ENCODE measurements at places on chromosomes 7 and 10.

- no peak for DNase-seq
These were observed 49.3 kb downstream of the ICA1 start for GRCh38 chr7:8212638-8213037.

DNA sequence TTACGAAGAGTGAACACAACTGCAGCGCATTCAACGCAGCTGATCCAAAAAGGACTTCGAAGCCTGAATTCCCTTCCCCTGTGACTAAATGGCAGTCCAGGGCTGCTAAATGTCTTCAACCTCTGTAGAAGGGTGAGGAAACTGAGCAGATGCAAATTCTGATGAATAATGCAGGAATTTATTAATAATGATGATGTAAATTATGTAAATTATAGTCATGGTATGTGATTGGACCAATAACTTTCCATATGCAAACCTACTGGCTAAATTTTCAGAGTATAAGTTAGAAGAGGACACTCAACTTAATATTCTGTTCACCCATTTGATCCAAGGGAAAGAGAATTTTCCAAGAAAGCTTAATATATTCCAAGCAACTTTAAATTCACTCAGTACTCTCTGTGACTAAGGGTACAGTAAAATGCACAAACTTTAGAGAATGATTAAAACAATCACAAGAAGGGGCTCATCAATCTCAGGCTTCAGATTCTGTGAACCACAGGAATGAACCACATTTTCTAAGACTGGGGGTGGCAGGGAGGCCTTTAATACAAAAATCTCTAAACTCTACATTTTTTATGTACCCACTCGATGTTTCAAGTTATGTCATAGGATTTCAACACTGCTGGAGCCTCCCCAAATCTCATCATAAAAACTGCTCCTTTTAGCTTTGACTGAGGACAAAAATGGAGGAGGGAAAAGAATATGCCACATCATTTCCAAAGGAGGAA, 3.5 kb downstream of the FGFR2 start:
- DNase-seq: no peak

DNA sequence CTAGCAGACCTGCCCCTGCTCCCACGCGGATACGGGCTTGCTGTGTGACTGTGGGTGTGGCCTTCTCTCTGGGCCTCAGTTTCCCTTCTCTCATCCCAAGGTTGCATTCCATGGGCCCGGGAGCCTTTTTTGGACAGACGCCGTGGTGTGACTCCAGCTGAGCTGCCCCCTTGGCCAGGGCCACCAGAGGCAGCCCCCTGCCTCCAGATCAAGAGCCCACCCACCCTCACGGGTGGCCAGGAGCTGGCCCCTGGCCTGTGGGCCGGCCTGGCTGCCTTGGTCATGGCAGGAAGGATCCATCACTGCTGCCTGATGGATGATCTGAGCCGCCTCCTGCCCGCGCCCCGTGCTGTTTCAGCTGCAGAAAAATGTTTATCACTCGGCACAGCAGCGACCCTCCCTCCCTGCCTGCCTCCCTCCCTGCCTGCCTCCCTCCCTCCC, 27.8 kb upstream of the ELFN1 start:
- DNase-seq: no peak

GRCh38 chr10:91566115-91566514, 66.8 kb downstream of the PPP1R3C start:
- DNase-seq: no peak

GRCh38 chr10:13396369-13396768, 48.3 kb upstream of the SEPHS1 start:
- DNase-seq: no peak

DNA sequence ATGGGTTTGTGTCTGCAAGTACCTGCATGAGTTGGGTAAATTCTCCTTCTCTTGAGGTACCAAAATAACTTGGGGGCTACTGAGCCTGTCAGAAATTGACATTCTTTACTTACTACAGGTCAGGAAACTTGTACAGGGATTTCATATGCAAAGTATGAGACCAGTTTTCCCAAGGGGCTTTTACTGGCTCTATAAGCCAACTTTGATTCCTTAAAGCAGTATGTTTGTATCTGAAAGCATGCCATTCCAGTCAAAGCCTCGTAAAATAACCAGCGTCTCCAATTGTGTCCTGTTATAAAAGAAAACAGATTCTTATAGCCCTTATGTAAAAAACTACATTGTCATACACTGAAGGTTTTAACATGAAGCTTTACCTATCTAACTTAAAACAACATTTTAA, 90.2 kb downstream of the ZNF467 start:
- no peak for DNase-seq

- no peak for DNase-seq
These were observed 123.2 kb upstream of the CACNA2D1 start for GRCh38 chr7:82566752-82567151.

GRCh38 chr7:114432061-114432460, 17.4 kb downstream of the FOXP2 start:
- DNase-seq: no peak

DNA sequence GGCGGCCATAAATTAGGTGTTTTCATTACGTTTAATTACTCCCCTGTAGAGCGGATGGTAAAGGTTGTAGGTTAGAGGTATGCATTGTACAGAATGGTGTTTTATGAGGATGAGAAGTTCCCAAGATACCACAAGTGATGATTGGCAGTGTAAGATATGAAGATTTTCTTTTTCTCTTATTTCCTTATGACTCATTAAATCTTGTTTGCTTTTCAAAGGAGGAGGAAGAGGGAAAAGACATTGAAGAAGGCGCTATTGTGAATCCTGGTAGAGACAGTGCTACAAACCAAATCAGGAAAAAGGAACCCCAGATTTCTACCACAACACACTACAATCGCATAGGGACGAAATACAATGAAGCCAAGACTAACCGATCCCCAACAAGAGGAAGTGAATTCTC, 133.9 kb downstream of the AASS start:
- DNase-seq: no peak

- no peak for DNase-seq
These were observed 190.7 kb downstream of the CDCA7L start for GRCh38 chr7:21754963-21755362.

DNA sequence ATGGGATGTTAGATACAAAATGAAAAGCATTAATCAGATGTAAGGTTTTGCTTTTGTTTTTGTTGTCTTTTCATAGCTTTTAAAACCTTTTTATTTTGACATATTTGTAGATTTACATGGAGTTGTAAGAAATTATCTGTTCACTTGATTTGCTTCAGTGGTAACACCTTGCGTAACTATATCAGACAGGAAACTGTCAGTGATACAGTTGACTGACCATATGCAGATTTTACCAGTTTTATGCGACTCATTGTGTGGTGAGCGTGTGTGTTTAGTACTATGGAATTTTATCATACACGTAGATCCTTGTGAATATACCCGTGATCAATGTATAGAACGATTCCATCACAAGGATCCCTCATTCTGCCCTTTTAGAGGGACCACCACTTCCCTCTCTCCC, 701.4 kb downstream of the SUGCT start:
- DNase-seq: no peak

- no peak for DNase-seq
These were observed 30.1 kb upstream of the POT1 start for GRCh38 chr7:124959676-124960075.

GRCh38 chr7:131302876-131303707, 24.6 kb upstream of the MKLN1 start:
- DNase-seq: peak; percentile 37

- DNase-seq: no peak
These were observed 226.5 kb downstream of the INHBA start for GRCh38 chr7:41476460-41476803.

- no peak for DNase-seq
These were observed 4.6 kb upstream of the FAM170B start for GRCh38 chr10:49138361-49138891.

- no peak for DNase-seq
These were observed 26.2 kb upstream of the ZNF488 start for GRCh38 chr10:47410271-47410670.

GRCh38 chr10:104059364-104059763, 26.3 kb downstream of the COL17A1 start:
- DNase-seq: no peak

GRCh38 chr7:122054393-122054792, 89.7 kb downstream of the AASS start:
- no peak for DNase-seq

GRCh38 chr10:97463363-97464132, 17.6 kb downstream of the ZDHHC16 start:
- DNase-seq: no peak

DNA sequence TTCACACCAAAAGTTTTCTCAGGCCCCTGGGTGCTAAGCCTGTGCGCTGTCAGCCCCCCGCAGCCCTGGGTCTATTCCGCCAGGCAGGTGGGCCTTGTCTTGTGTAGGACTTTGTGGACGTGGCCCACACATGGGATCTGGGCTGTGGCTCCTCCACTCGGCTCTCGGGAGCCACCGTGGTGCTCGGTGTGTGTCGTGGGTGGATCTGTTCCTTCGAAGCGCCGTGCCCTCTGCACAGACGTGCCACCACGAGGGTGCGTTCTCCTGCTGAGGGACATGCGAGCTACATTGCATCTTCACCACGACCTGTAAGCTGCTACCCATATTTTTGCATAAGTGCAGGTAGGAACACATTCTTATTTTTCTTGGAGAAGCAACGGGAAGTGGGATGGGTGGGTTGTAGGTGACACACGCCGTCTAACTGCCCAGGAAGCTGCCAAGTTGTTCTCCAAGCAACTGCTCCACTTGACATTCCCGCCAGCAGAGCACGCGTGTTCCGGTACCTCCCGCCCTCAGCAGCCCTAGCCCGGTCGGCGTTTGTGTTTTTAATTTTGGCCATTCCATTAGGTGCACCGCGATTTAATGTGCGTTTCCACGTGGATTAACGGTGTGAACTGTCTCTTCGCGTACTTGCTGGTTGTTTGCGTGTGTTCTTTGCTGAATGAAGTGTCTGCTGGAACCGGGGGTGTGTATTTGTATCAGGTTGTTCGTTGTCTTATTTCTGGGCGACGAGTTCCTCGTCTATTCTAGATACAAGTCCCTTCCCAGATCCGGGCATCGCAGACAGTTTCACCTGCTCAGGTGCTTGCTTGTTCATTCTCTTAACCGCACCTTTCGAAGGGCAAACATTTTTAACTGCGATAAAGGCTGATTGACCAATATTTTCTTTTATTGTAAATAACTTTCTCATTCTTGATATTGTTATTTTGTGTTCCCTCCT, 47.4 kb upstream of the CFAP46 start:
- DNase-seq: no peak

DNA sequence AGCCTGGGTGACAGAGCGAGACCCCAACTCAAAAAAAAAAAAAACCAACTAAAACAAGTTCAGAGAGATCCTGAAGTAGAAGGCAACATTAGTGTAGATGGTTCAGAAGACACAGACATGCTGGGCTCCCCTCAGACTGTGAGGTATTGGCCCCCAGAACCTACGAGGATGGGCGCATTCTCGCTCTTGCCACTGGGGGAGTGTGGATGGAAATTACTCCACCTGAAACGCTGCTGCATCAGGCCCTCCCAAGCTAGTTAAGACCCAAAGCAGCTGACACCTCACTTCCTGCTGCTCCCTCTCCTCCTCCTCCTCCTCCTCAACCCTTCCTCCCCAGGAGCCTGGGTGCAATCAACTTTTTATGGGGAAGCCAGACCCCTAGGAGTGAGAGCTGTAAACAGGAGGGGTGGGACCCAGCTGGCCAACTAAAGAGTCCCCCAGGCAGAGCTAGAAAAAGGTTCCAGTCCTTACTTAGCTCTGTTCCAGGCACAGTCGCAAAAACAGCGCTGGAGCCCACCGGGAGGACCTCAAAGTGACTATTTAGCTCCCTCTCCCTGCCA, 7.4 kb downstream of the SH3PXD2A start:
- DNase-seq: no peak

DNA sequence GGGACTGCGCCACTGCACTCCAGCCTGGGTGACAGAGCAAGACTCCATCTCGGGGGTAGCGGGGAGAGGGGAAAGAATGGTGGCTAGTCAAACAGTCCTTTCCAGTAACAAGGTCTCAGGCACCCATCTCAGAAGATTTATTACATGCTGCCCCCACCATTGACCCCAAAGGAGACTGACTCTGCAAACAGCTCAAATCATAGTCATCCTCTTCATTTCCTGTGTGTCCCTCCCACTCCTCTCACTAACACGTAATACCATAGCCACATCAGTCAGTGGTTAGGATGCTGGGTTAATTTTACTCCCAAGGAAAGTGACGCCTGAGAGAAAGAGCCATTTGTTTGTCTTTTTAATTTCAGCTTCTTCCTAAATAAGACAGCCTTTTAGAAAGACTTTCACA, 56.6 kb upstream of the BET1 start:
- no peak for DNase-seq

- DNase-seq: no peak
These were observed 54.1 kb downstream of the ZNF467 start for GRCh38 chr7:149719050-149719899.

DNA sequence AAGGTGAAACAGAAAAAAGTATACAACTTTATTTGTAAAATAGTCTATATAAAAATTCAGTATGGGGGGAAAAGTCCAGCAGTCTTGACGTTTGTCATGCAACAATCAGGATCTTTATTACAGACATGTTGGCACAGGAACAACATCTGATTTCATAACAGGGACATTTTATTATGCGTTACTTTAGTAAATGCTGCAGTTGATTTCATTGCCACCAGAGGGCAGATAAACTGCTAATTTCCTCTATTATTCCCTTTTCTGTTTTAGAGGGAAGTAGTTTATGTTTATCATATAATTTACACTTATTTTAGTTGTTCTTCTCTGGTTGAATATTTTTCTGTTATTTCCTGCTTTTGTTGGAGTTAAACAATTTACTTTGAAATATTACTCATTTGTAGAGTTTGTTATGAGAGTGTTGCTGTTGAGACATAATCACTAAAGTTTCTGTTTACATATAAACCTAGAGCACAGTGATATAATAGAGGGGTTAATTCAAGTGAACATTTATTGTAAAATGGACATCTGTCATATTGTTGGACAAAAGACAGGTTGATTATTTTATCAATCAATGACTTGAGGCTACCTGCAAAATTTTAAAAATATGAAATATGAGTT, 3.3 kb downstream of the PLXDC2 start:
- DNase-seq: no peak

DNA sequence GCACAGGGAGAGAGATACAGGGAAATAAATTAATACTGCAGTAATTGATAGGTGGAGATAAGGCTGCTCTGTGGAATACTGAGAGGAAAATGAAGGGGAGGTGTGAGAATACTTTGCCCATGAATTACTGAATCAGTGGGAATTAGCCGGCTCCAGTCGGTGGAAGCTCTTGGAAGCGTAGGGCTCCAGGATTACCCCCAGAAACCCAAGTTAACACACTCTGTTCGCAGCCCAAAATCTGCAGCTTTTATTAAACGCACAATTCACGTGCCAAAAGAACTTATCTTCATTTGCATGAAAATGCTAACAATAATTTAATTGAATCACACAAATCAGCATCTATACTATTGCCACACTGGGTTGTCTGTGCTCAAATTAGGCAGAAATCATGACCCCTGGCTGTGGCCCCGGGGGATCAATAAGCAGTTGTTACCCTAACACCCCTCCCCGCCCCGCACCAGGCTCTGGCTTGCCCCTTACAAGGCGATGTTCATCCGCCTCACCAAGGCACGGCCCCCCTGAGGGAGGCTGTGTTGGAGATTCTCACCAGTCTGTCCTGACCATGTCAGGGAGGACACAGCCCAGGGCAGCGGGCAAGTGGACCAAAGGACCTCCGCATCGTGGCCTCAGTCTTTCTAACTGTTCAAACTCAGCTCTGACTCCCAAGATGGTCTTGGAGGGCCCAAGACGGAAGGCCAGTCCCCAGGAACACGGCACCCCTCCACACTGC, 48.4 kb upstream of the MGMT start:
- DNase-seq: no peak
